ENCODE measurements at places on chromosomes 2 and 18.

DNA sequence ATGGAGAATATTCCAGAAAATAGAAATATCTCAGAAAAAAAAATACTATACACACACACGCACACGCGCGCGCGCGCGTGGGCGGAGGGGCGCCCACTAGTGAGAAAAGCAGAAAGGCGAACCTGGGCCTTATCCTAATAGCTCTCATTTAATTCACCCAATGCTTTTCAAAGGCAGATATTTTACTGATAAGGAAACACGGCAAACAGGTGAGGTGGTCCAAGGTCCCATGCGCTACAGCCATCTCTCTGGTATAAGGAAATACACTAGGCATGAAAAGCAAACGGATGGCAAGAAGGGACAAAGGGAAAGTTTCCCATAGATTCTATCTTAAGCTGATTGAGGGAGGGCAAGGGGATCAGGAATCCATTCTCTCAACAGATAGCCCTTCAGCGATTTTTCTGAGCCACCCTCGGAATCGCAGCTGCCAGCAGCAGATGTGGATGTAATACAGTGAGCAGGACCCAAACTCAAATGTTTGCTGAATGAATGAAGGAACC lies 136.7 kb downstream of the TMEM247 start:
- DNase-seq, result peak; percentile 10

- peak; percentile 7 for DNase-seq
These were observed 22.5 kb downstream of the SLC14A2 start for GRCh38 chr18:45637546-45638327.

- DNase-seq, result no peak
These were observed 364.7 kb downstream of the ERBB4 start for GRCh38 chr2:212173756-212174510.

DNA sequence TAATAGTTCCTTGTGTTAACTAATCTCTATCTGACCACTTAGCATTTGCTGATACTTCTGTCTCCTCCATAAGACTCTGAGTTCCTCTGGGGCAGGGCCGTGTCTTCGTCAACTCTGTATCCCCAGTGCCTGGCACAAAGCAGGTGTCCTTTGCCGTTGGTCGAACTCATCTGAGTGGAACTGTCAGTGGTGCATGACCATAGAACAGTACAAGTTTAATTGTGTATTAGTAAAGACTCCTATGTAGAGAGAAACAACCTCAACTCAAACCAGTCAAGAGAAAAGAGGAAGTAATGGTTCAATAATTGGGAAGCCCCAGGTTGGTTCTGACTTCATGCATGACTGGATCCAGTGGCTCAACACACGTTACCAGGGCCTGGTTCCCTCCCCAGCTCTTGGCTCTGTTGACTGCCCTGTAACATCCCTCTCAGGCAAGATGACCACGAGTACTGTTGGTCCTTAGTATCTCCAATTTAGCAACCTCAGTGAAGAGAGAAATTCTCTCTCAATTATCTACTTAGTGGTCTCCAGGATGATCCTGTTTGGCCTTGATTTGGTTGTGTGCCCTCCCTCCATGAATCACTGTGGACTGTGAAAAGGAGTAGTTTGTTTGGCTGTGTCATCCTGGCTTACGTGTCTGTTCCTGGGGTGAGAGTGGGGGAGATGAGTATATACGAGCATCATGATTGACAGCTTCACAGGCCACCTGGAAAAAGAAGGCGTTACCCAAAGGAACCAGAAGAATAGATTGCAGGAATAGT lies 58.5 kb upstream of the MSH6 start:
- peak; percentile 78 for DNase-seq
